ENCODE measurements at places on chromosomes 7 and 10.
A peak's percentile ranks its signal among the peaks of the same experiment; 100 is the strongest.

DNA sequence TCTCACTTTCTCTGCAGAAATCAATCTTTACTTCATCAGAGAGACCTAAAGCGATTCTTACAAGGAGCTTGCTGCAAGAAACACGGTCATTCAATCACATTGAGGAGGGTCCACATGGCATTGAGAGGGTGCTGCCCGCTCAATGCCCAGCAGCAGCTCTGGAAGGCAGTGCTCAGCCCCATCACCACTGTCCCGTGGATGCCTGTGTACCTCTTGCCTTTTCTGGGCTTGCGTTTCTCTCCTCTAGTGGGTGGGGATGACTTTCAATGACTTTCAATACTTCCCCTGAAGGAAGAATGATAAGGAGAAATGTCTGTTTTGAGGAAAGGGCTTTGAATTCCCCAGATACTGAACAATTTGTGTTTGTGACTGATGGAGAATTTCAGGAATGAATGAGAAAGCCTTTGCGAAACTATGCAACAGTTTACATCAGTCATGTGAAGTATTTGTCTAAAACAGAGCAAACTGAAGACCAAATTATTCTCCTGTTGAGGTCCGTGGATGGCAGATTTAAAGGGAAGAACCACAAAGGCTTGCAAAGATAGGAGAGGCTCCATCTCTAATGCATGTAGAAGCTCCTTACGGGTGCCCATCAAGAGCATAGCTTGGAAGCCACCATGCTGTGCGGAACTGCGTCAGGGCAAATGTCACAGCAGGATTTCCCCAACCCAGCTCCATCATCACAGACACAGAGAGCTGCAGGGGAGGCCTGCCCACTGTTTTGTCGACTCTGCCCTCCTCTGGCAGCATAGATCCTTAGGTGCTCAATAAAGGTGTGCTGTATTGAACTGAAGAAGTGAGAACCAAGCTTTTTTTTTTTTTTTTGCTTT lies 6.6 kb upstream of the ZNF22 start:
- DNase-seq, result no peak

- DNase-seq, result no peak
Measured at GRCh38 chr10:132107949-132108877, 42.5 kb downstream of the JAKMIP3 start.

DNA sequence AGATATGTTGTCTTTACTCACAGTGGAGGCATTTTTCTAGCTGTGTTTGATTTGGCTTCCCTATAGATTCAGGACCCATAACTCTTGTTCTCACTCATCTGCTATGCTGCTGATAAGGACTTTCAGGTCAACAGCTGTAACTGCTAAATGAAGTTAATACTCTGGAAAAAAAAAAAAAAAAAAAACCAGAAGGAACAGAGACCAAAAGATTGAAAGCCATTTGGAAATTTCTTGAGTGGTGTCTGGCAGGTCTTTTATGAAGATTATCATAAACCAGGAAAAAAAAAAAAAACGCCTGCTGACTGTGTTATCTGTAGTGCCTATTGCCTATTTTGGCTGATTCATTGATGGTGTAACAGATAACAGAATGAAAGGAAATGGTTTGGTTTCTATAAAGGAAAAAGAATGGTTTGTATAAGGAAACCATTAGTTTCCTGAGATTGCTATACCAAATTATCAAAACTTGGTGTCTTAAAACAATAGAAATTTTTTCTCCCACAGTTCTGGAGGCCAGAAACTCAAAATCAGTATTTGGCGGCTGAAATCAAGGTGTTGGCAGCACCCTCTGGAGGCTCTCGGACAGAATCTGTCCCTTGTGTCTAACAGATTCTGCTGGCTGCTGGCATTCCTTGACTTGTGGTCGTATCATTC lies 60.5 kb upstream of the BET1 start:
- peak; percentile 65 for DNase-seq

DNA sequence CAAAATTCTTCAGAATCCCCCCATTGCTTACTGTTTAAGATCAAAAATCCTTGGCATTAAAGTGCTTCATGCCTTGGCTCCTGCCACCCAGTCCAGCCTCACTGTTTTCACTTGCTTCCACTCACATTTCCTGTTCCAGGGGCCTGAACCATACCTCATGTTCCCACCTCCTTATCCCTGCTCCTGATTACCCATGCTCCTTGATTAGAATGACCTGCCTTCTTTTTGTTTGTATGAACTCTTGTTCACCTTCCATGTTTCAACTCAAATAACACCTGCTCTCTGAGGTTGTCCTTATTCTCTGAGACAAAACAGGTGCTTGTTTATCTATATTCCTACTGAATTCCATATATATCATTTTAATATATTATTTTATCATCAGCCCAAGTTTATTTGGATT lies 77.1 kb upstream of the VSTM2A start:
- DNase-seq, result no peak

DNA sequence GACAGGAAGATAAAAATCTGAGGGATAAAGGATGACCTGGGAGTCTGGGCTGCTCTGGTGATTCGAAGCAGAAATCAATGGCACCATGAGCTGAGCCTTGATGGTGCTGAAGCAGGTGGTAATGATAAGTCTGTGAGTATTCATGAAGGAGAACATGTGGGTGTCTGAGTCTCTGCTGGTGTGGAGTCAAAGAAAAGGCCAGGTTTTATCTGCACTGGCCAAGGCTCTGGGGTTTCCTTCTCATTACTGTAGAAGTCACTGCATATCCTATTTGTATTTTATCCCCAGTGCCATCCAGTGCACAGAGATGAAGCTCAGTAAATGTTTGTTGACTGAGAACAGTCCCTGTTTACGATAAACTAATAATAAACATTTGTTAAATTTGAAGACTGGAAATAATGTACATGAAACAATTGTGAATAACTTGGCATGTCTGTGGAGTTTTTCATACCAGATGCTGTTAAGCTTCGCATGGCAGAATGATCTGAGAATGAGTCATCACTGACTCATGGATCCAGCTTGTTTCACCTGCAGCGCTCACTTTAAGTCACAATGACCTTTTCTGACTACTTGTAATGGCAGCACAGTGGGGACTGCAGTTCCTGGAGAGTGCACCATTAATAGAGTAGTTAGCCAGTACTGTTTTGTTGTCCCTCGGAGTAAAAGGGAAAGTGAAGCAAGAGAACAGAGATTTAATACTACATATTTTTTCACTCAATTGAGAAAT lies 538.5 kb downstream of the HTR7 start:
- DNase-seq, result peak; percentile 93

DNA sequence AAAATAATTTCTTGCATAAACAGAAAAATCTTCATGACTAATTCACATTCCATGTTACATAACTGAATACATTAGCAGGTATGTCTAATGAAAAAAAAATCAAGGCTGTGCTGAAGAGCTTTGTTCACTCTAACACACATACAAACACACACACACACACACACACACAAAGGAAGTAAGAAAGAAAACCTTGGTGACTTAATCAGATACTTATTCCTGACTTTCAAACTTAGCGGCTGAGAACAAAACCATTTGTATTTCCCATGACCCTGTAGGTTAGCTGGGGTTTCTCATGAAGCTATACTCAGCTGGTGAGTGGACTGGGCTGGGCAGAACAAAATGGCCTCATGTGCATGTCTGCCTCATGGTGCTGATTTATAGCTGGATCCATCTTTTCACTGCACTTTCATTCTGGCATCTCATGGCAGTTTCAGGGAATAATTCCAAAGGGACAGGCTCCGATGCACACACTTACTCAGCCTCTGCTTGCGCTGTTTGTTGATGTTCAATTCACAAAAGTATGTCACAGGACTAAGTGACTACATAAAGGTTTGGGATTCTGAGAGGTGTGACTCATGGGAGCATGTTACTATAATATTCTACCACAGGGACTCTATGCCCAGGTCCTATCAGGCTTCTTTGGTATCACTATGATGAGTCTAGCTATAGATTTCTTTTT lies 161.2 kb downstream of the PCLO start:
- no peak for DNase-seq

All from dermis blood vessel endothelial cell (primary cell).